ENCODE measurements at places on chromosomes 7 and 10.

GRCh38 chr7:27183682-27184336 lies 1.2 kb downstream of the HOXA11 start:
- no peak for DNase-seq

GRCh38 chr10:26969145-26969926 lies 108.6 kb upstream of the ABI1 start:
- no peak for DNase-seq

DNA sequence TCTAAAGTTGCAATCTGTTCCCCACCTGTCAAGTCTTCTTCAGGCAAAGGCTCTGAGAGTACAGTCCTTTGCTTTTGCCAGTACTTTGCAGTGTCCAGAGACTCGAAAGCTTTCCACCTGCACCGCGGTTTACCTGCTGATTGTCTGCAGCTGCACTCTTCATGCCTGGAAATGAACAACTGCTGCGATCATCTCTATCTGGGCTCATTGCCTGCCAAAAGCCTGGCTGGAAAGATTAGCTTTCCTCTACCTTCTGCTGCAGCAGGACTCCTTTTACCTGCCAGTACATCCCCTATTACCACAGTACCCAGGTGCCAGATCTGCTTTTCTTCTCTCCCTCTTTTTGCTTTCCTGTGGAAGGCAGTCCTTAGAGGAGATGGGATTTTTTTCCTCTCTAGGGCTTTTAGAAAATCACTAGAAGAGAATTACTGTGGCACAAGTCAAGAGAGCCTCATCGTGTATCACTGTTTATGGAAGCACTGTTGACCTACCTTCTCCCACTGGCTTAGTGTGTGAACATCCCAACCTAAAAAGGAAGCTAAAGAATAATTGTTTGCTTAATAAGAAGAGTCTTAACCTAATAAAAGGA lies 2.2 kb downstream of the STRIP2 start:
- DNase-seq, result no peak

GRCh38 chr10:106534441-106534840 lies 630.1 kb downstream of the SORCS1 start:
- no peak for DNase-seq

- DNase-seq, result no peak
Measured at GRCh38 chr7:149850716-149851115, 12.5 kb downstream of the ZNF862 start.

DNA sequence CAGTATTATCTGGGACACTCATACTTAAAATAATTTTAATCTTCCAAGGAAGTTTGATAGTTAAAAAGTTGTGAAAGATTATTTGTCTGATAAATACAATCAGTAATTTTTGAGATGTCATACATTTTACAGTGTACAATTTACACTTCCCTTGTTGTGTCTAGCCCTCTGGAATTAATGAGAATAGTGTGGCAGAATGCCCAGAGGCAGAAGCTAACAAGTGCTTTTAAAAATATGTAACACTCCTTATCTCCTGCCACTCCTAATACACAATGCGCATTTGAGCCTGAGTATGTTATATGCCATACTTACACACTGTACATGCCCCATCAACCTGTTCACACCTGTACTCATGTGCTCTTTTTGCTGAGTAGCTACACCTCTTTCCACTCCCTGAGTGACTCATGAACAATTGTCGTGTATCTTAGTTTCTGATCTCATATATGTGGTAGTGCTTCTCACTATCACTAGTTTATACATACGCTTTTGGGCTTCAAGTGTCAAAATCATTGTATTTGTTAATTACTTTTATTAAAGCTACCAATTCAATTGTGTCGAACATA lies 106.9 kb upstream of the GNAI1 start:
- no peak for DNase-seq

- no peak for DNase-seq
Measured at GRCh38 chr10:30438021-30438850, 4.3 kb downstream of the MAP3K8 start.

- DNase-seq, result no peak
Measured at GRCh38 chr10:6674291-6674690, 94.2 kb upstream of the PRKCQ start.

- no peak for DNase-seq
Measured at GRCh38 chr7:80208700-80209099, 74.1 kb downstream of the GNAI1 start.

- no peak for DNase-seq
Measured at GRCh38 chr7:40156988-40157387, 22.2 kb downstream of the SUGCT start.

- DNase-seq, result no peak
Measured at GRCh38 chr10:48779546-48780152, 95.0 kb downstream of the WDFY4 start.

- DNase-seq, result no peak
Measured at GRCh38 chr7:132805766-132806165, 229.5 kb upstream of the PLXNA4 start.
